ENCODE measurements at places on chromosomes 3 and 15.

DNA sequence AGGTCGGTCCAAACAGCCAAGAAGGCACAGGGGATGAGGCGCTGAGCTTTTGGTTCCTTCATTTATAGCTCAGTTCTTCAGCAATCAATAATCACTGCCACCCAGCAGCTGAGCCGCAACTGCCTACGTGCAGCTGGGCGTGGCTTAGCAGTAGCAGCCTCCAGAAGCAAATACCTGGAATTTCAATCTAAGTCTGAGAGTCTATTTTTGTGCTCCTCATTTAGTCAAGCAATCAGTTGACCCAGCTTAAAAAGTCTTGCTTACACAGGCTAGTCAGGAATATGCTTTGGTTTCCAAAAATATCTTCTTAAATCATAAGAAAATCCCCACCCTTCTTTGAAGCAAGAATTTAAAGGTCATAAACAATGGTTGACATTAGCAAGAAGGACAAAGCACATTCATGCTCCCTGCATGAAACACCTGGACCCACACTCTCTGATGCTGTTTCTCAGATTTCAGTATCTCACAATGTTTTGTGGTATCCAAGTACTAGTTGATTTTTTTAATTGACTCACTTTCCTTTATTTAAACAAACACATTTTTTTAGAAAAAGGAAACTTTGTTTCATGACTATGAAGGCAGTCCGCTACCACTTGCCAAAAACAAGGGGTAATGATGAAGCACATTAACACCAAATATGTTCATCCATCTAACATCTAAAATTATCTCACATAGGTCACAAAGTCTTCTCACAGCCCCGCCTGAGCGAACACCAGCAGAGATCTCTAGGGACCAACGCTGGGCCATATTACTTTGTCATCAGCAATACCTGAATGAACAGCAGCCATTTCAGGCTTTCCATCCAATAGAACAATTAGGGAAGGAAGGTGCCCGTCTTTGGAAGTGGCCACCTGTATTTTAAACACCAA lies 106.1 kb downstream of the OXNAD1 start:
- no peak for DNase-seq

GRCh38 chr3:117790235-117790987 lies 1080.8 kb downstream of the TUSC7 start:
- no peak for DNase-seq

DNA sequence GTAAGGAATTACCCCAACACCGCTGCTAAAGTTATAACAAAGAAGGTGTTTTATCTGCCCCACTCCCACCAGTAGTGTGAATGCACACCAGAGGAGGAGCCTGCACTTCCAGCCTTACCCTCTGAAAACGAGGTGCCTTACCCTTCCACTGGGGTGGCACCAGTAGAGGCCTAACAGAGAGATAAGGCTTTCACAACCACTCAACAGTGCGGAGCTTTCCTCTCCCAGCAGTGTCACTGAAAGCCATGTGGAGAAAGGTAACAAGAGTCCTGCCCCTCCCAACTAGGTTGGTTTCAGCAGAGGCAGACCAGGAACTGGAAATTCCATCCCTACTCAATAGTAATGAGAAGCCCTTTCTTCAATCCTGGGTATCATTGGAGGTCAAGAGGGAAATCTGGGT lies 539.2 kb downstream of the VGLL3 start:
- DNase-seq, result no peak

DNA sequence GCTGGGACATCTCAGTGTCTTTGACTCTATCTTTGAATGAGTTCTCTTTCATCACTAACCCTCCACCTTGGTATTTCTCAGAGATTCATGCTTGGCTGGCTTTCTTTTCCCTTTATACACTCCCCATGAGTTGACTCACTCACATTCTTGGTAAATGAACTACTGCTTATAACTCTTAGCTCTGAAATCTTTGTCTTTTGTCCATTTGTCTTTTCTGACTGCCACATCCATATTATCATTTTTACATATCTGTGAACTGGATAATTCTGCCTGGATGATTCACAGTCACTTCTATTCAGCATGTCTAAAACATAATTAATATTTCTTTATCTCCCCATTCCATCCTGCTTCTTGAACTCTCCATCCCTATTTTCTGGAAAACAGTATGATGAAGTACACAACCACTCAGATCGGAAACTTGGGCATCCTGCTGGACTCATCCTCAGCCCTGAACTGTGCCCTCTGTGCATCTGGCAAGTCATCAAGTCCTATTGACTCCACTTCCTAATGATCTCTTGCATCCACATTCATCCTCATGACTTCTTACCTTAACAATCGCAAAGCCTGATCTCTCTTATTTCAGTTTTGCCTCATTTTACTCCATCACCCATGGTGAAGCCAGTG lies 66.9 kb downstream of the KCNAB1 start:
- no peak for DNase-seq

DNA sequence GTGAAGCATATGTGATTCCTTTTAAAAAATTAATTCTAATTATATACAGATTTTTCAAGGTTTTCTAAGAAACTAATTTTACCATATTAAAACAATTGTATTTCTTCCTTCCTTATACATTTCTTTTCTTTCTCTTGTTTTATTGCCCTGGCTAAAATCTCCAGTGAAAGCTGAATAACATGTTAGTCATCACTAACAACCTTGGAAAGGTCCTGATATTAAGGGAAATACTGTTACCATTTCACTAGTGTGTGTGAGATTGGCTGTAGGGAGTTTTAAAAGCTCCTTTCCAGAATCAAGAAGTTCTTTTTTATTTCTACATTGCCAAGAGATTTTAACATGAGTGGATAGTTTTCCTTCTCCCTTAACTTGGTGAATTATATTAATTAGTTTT lies 229.7 kb upstream of the EIF1B start:
- no peak for DNase-seq

- no peak for DNase-seq
These were observed 48.3 kb upstream of the TRIM42 start for GRCh38 chr3:140629357-140630137.

DNA sequence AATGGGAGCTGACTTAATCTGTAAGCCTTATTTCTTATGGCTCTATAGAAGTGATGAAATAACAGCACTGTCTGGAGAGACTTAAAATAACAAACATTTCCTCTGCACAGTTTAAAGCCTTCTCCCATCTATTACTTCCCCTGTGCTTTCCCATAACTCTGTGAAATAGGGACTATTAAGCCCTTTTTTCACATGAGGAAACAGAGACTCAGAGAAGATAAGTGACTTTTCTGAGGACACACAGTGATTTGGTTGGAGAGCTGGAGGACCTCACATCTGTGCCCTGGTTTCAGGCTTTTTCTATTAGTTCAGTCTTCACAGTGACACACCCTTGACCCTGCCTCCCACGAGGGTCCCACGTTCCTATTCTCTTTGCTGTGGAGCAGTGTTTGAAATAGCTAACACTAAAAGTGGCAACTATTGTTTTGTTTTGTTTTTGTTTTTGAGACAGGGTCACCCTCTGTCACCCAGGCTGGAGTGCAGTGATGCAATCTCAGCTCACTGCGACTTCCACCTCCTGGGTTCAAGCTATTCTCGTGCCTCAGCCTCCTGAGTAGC lies 82.9 kb downstream of the ST6GAL1 start:
- peak; percentile 38 for DNase-seq

GRCh38 chr3:112539825-112540650 lies 21.7 kb downstream of the ATG3 start:
- DNase-seq, result no peak

DNA sequence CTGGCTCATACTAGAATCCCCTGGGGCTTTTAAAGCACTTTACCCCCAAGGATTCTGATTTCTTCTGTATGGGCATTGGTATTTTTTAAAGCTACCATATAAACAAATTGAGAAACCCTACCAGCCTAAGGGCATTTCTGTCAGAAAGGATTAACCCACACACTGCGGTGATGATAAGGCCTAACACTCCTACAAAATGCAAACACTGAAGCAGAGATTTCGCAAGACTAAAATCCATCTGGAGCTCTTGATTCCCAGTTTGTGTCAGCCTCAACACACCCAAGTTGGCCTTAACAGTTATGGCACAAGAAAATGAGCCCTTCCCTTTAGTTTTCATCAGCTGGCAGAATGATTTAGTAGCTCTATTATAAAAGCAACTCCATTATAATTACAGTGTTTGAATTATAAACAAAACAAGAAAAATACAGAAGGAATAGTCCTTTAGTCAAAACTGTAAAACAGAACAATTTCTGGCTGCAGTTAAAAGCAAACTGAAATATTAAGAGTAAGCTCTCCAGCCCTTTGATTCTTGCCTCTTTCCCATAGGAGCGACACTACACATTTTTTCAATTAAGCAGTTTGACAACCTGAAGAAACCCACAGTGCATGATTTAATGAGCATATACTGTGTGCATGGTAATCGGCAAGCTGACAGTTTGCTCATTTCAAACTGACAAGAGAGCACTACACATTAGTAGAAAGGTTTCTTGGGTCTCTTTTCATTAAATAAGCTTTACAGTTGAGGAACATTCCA lies 441.2 kb downstream of the FHIT start:
- DNase-seq, result peak; percentile 1

DNA sequence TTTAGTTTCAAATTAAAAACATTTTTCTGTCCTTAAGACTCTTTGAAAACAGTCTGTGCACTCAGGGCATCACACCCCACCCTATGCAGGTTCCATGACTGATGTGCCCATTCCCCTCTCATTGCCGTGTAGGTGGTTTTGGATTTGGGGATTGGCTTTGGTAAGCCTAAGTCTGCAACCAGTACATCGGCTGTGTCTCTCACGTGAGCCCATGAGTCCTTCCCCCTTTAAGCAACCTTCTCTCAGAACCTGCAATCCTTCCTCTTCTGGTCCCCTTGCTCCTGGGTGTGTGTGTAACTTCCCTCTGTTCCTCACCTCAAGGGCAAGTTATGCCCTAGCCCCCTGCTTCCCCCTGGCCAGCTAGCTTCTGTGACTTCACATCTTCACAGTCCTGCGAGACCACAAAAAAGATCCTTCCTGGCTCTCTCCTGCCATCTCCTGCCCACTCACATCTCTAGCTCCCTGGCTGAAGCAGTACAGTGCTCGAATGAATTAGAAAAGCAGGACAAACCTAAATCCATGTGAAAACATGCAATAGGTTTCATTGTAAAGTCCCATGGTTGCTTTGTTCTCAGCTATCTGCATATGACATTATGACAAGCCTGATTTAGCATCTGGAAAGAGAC lies 126.7 kb downstream of the UACA start:
- DNase-seq, result peak; percentile 89

DNA sequence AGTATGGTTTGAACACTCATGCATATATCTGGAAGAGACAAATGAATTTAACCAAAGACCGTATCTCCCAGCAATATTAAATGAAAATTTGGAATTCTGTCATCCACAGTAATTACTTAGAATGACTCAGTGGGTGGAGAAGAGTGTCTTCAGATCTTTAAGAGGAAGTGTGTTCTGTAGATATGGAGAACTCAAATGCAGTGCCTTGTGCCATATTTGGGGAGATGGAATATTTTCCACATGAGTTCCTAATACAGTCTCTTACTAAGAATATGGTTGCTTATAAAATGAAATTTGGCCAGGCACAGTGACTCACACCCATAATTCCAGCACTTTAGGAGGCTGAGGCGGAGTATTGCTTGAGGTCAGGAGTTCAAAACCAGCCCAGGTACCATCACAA lies 40.5 kb downstream of the ANO10 start:
- no peak for DNase-seq

- no peak for DNase-seq
These were observed 13.5 kb downstream of the CMTM7 start for GRCh38 chr3:32405155-32405554.

GRCh38 chr15:81323944-81324881 lies at the start of gene STARD5:
Gene STARD5, minus strand, starts transcription at chr15:81324141. Its CDS starts 42 bp downstream, at chr15:81324099.
- DNase-seq, result peak; percentile 97

DNA sequence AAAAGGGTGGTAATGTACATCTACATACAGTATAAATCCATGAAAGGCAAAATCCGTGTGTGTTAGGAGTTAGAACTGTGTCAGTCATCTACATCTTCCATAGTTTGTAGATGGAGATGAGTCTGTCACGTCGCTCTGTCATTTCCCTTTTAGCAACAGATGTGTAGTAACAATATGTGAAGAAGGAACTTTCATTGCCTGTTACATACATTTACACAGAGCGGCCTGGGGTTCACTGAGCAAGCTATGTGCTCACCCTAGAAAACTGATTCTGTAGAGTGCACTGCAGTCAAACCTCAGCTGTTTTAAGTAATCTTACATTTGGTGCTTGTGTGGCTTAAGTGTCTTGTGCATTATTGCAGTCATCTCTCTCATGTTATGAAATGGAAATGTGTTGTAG lies 41.6 kb upstream of the AP3B2 start:
- DNase-seq, result peak; percentile 42

DNA sequence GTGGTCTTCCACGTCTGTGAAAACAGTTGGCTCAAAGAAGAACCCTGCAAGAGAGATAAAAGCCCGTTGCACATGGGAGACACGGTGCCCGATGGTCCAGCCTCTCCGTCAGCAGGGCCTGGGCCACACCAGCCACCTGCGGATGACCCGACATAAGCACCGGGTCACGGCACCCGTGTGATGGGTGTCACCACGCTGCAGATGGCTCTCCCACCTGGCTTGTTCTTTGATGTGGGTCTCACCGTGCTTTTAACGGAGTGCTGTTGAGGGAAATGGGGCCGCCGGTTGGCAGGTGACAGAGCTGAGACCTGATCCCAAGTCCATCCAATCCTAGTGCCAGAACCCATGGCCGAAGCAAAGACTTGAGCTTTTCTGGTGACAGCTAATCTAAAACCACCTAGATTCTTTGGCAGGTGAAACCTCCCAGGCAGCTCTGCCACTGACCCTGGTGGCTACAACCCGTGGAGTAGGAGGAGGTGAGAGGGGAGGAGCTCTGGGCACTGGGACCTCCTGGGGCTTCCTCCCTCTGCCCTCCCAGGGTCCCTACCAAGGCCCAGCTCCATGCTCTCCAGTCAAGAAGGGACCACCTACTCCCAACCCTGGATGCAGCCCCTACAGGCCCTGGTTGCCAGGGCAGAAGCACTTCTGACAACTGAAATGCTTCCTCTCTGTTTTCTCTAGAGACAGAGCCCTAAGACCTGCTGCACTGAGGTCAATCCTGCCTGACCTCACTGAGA lies 23.4 kb upstream of the SLC41A3 start:
- no peak for DNase-seq

- peak; percentile 59 for DNase-seq
These were observed 54.2 kb upstream of the MCTP2 start for GRCh38 chr15:94177112-94177511.

DNA sequence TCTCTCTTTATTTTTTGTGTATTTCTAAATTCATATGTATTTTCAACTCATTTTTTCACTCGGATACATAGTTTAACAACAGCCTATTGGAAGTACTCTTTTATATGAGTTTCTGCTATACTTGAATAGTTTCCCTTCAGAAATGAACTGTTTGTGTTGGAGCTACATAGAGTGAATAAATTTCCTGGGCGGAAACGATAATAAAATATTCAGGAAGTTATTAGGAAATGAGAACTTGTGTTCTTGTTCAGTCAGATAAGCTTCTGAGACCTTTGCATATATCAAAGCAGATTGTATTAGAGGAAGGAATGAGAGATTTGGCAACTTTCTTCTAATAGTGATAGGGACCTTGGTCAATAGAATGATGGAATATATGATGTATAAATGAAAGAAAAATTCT lies 27.3 kb downstream of the NEO1 start:
- no peak for DNase-seq
